ENCODE measurements at places on chromosomes 1 and 21. TPM values are rescaled to one million over a fixed set of nuclear protein-coding genes. Genes with fewer than 3 reads are reported as not detected.

The DSCAM gene
- total RNA-seq = not detected

The SLC9C2 gene
- total RNA-seq = not detected

The ATP1A4 gene
- not detected for total RNA-seq

The FCER1G gene
- 2.7 TPM for total RNA-seq

The TFAP2E gene
- 0.70 TPM for total RNA-seq

The GPR61 gene
- 0.29 TPM for total RNA-seq

The ADORA3 gene
- 0.10 TPM for total RNA-seq

The HMGCS2 gene
- total RNA-seq = not detected

The CA6 gene
- total RNA-seq = 2.1 TPM

The HAPLN2 gene
- total RNA-seq = not detected

The SLAMF6 gene
- 24.3 TPM for total RNA-seq

The CCDC17 gene
- 4.0 TPM for total RNA-seq

The S100A2 gene
- total RNA-seq = 0.60 TPM

The ADAMTSL4 gene
- total RNA-seq = 0.14 TPM

The IGSF9 gene
- not detected for total RNA-seq

The C1QC gene
- not detected for total RNA-seq

The ZYG11B gene
- total RNA-seq = 13.6 TPM

The PTGER3 gene
- 0.14 TPM for total RNA-seq

The MCOLN2 gene
- total RNA-seq = 12.6 TPM

Measured in activated naive CD4-positive, alpha-beta T cell treated with anti-CD3 and anti-CD28 coated beads, Interleukin-2, amount 10 ng/mL, durations not matched to agents 5 hours and 36 hours (primary cell).